ENCODE measurements at places on chromosomes 2 and 18.

GRCh38 chr2:237128026-237128703 is 42.5 kb downstream of the COPS8 start:
- DNase-seq, result no peak

- no peak for DNase-seq
Measured at GRCh38 chr2:237260039-237260620, 153.8 kb downstream of the COL6A3 start.

- no peak for DNase-seq
Measured at GRCh38 chr2:217727801-217728200, 275.0 kb downstream of the TNS1 start.

- no peak for DNase-seq
Measured at GRCh38 chr2:162050513-162050961, 23.5 kb downstream of the DPP4 start.

DNA sequence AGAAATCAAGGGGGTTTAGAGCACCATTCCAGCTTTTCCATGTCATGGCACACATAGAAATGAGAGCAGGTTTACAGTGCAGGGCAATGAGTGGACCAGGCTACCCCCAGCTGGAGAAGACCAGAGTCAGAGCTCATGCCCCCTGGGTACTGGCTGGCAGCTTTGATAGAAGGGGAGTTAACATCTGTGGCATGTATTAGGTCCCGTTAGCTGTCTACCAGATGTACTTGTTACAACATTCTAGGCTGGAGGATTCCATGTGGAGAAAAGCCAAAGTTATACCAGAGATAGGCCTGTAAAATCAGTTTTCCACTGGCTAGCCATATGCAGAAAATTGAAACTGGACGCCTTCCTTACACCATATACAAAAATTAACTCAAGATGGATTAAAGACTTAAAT is 109.2 kb downstream of the CCDC85A start:
- no peak for DNase-seq

GRCh38 chr18:26867471-26867870 is 2.0 kb upstream of the AQP4 start:
- no peak for DNase-seq

DNA sequence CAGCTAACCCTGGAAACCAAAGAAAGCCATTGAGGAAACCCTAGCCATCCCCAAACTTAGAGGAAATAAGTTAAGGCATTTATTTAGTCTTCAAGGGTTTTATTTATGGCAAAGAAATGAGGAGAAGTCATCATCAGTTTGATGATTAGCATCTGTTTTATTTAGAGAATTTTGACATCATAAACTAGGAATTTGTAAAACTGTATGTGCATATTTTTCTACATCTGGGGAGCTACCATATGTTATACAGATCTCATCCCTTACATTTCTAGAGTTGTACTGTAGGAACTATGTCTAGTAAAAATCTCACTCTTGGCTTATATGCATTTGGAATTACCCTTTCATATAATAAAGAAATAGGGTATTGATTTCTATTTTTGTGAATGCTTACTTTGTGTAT is 48.7 kb downstream of the FMNL2 start:
- no peak for DNase-seq

- DNase-seq, result no peak
Measured at GRCh38 chr18:2895391-2895790, 48.6 kb downstream of the EMILIN2 start.

GRCh38 chr2:86274918-86275275 is 62.5 kb downstream of the REEP1 start:
- peak; percentile 14 for DNase-seq

- no peak for DNase-seq
Measured at GRCh38 chr2:236565212-236565611, 4.4 kb upstream of the ACKR3 start.

GRCh38 chr2:36394804-36395203 is 39.2 kb downstream of the CRIM1 start:
- DNase-seq, result no peak

DNA sequence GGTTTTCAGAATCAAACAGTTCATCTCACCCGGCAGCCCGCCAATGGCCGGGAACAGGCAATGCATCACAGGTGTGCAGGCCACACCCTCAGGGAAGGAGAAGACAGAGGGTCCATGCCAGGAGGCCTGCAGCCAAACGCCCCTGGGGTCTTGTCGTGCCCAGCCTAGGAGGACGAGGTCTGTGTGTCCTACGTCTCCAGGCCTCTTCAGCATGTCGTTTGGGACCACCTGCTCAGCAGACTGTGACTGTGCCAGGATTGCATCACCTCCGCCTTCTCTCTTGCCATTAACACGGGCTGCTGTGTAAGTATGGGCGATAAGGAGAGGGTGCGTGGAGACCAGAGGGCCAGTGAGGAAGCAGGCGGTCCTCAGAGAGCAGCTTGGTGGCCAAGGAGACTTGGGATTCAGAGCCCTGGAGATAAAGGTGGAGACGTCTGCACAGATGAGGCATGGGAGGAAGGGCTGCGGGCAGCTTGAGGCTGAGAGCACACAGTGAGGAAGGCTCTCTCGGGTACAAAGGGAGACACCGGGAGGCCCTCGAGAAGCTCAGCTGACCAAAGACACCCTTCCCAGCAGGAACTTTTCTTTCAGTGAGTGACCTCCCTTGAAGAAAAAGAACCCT is 37.4 kb upstream of the KLHL29 start:
- no peak for DNase-seq

- no peak for DNase-seq
Measured at GRCh38 chr18:44025421-44025820, 655.3 kb upstream of the SETBP1 start.

- peak; percentile 20 for DNase-seq
Measured at GRCh38 chr2:134122610-134123009, 131.3 kb upstream of the MGAT5 start.

GRCh38 chr2:220894069-220894468 is 678.0 kb downstream of the EPHA4 start:
- DNase-seq, result no peak

- peak; percentile 32 for DNase-seq
Measured at GRCh38 chr18:5851998-5852397, 43.3 kb downstream of the TMEM200C start.

GRCh38 chr18:75261430-75262223 is 51.0 kb downstream of the TSHZ1 start:
- no peak for DNase-seq

DNA sequence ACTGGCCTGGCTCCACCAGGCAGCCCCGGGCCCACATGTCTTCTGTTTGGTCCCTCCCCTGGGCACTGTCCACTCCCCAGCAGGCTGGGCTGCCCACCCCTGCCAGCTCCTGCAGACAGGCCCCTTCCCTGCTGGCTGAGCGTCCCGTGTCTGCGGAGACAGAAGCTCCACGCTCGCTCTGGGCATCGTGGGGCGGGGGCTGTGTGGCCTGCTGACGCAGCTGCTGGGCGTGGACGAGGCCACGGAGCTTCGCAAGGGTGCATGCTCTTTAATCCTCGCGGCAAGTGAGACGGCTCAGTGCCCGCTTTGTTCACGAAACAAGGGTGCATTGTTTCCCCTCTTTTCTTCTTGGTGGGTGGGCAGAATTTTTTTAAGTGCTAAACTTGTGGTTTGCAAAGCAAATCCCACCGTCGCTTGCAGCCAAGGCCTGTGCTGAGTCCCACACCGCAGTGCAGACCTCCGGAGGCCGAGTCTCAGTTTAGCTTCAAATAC is 132.8 kb upstream of the CTDP1 start:
- DNase-seq, result no peak

DNA sequence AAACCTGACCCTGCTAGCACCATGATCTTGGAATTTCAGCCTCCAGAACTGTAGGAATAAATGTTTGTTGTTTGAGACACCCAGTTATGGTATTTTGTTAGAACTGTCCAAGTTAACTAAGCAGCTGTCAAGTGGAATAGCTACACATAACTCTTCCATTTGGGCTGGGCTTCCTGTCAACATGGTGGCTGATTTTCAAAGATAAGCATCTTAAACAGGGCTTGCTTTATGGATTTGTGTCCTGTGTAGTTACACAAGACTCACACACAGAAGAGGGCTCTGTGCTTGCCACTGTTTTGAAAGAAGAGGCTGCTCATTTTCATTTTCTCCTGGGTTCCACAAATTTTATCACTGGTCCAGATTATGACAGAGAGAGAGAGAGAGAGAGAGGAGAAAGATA is 35.7 kb downstream of the GCG start:
- DNase-seq, result no peak

GRCh38 chr2:10619643-10620042 is 70.1 kb downstream of the NOL10 start:
- DNase-seq, result no peak

DNA sequence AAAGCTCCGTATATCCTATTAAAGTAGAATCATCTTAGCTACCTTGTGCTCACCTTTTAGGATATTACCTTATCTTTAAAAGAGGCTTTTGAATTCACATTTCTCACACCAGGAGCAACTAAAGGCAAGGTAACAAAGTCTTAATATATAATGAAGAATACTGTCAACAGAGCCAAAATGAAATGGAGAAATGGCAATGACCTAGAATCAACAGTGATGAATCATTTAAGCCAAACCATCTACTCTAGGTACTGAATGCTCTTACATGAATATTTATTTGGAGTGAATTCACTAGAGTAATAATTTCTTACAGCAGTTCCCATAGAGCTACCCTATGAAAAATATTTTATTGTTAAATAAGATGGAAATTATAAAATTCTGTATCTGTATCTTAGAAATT is 421.0 kb downstream of the RND3 start:
- no peak for DNase-seq

DNA sequence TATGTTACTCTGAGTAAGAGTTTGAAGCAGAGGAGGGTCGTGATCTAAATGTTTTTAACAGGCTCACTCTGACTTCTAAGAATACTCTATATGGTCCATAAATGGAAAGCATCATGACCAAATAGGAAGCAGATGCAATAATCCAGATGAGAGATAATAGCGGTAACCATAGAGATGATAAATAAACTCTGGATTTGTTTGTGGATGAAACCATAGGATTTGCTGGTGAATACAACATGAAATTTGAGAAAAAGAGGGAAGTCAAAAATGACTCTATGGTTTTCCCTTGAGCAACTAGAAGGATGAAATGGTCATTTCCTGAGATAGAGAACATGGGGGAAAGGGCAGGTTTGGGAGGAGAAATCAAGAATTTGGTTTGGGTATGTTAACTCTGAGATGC is 3.9 kb downstream of the HEATR5B start:
- DNase-seq, result no peak

- DNase-seq, result no peak
Measured at GRCh38 chr2:227351639-227352038, 26.6 kb downstream of the MFF start.

GRCh38 chr2:172726172-172726735 is 9.4 kb upstream of the RAPGEF4 start:
- no peak for DNase-seq

GRCh38 chr18:62625019-62625418 is 90.3 kb upstream of the PHLPP1 start:
- DNase-seq, result no peak

DNA sequence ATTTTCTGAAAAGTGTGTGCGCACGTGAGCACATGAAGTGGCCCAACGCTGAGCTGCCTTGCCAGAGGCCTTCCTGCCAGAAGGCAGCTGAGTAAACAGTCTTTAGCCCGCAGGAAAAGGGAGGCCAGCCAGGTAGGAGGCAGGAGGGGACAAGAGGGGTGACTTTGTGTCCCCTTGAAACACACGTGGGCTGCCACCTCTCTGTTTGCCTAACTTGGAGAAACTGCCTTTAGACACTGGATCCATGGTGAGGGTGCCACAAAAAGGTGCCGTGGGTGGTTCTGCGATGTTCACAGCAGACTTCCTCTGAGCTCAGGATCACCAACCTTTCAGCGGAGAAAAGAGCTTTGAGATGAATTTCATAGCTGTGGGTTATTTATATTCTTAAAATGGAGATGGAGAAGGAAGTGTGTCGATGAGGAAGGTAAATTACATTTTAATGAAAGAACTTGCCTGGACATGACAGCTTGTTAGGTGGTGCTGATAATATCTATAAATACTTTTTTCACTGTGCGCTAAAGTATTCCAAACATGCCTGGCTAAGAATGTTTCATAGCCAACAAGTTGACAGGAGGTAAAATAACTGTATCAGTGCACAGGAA is 36.6 kb upstream of the ASB1 start:
- no peak for DNase-seq

GRCh38 chr2:10368491-10369231 is 66.0 kb downstream of the HPCAL1 start:
- DNase-seq, result no peak

DNA sequence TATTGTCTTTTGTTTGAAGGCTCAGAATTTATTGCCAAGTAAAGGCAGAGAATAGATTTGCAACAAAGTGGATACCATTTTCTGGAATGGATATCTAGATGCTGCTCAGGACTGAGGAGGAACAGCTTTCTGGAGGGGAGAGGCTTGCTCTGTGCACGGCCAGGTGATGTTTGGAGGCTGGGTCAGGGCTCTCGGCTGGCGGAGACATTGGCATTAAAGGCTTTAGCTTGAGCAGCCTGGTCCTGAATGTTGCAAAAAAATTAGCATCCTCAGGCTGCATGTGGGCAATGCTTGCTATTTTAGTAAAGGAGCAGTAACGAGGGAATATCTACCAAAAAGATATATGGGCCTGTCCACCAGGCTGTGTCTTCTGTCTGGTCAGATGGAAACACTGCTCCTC is 20.4 kb downstream of the RNF144A start:
- no peak for DNase-seq

DNA sequence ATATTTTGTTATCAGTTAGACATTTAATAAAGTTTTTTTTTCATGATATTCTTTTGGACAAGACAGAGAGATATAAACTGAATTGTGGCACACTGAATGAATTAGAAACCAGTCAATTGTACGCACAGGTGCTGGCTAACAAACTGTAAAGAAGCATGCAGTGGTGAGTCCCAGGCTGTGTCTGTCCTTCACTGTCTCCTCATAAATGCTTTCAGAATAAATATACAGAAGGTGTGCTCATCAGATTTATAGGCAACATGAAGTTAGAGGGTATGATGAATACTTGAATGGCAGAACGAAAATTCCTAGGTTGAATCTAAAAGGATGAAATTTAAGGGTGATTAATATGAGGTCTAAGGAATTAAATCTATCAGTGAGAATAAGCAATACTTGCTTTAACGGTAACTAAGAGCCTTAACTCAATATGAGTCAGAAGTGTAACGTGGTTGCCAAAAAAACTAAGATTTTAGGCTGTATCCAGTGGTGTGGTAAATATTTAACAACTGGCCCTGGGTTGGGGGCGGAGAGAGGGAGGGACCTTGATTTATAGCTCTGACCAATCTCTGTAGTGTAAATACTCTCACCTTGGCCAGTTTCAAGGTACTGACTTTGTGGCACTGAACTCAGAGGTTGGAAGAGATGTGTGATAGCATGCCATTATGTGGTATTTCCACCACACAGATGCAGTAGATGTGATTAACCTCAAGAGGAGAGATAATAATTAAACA is 41.9 kb upstream of the AAK1 start:
- no peak for DNase-seq

- no peak for DNase-seq
Measured at GRCh38 chr2:196601430-196602306, 37.8 kb upstream of the CCDC150 start.

GRCh38 chr2:230439590-230439989 is 23.6 kb downstream of the SP100 start:
- DNase-seq, result no peak
